ENCODE measurements at places on chromosomes 7 and 10.

- DNase-seq: no peak
Measured at GRCh38 chr7:107922886-107923285, 31.9 kb downstream of the DLD start.

GRCh38 chr10:113059371-113059780 lies 109.3 kb downstream of the TCF7L2 start:
- DNase-seq: no peak

DNA sequence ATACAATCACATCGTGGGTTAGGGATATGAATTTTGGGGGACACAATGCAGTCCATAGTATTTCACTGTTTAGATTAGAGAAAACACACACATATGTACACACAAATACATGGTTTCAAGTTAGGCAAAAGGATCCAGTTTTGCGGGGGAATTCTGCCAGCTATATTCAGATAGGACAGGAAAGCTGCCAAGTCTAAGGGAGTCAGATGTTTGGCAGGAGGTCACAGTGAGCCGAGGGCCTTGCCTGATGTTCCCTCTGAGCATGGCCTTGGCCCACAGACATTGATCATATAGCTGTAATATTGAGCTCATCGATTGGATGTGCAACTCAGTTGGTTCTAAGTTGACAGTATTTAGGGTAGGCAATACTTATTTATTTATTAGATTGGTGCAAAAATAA lies 122.8 kb downstream of the ADRA2A start:
- DNase-seq: no peak

GRCh38 chr10:18005781-18006456 lies 54.2 kb downstream of the SLC39A12 start:
- DNase-seq: no peak

DNA sequence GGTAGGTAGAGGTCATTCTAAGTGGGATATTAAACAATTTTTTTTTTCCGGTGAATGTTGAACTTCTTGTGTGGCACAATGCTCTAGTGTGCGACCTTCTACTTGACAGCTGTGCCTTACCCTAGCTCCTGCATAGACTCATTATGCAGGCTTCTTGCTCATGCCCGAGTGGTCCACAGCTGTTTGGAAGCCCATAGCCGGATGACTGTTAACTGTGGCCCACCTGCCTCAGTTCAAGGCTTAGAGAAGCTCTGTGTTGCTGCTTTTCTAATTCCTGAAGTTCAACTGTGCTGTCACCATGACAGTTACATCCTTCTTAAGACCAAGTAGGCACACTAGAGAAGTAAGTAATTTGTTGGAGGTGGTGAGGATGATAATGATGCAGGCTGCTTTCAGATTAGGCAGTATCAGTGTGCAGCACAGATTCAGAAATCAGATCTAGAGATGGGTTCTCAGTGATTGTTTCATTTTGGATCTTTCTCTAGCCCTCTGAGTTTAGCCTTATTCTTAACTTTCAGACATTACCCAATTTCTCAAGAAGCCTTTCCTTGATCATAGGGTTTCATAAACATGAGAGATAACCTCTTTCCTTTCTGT lies 278.4 kb downstream of the PHF14 start:
- DNase-seq: no peak

DNA sequence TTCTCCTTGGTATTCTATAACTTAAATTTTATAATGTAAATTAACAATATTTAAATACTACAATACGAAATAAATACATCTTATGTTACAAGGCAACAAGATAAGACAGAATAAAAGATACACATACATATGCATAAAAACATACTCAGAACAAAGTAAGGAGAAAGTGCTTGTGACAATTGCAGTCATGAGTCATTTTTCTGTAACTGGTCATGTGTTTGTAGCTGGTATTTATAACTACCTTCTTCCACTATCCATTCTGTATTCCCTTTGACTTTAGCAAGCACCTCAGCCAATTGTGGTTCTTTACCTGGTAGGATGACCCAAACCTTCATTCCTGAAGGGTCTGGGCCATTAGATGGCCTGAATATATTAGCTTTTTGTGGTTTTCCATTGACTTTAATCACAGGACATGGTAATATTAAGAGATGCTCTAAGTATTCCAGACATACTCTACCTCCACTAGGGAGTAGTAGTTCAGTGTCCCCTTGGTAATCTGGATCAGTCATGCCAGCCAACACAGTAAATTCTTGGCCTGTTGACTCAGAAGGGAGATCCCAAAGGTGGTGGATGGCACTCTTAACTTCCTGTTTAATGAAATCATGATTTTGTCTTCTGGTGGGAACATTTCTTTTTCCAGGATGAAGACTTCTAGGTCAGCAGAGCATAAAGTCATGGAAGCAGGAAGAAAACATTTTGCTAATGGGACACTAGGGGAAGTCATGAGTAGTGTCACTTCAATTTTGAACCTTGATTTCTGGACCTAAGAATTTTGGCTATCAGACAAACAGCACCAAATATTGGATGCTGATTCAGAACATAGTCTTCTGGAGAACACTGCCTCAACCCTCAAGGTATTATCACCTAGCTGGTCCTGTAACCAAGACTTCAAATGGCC lies 733.7 kb upstream of the IGFBP3 start:
- DNase-seq: no peak

GRCh38 chr7:48337012-48337621 lies 165.9 kb downstream of the ABCA13 start:
- no peak for DNase-seq

DNA sequence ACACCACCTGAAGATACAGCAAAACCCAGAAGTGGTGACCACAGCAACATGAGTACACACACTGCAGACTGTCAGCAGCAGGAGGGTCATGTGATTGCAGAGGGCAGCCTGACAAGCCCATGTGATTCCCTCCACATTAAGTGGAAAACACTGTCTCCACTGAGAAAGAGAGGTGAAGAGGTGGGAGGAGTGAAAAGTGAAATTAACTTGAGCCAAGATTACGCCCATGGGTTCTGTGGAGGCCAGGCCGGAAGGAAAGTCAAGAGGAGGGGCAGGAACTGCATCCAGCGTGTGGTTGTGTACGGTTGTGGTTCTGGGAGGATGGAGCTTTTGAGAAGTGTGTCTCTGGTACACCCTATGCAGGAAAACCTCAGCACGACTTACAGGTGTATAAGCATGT lies 138.5 kb downstream of the PLXNA4 start:
- no peak for DNase-seq
